NCI-H2029 (cell line): ENCODE measurements at places on chromosomes 4 and X.

DNA sequence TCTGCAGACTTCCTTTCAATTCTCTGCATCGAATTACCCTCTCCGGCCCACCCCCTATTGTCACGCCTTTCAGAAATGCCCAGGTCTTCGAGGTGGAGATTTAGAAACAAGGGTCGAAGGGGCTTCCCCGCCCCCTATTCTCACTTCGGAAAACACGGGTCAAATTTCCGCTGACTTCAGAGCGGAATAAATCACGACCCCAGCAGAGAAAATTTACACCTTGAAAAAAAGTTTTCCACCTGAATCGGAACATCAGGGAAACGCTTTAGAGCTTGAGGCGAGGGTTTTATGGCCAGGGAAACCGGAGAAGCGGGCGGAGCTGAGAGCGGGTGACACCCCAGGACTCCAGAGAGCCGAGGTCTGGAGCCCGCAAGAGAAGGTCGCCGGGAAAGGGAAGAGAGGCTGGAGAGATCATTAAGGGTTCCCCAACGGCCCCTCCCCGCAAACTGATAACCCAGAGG, 1.6 kb downstream of the SHISA3 start:
- DNase-seq, result no peak

DNA sequence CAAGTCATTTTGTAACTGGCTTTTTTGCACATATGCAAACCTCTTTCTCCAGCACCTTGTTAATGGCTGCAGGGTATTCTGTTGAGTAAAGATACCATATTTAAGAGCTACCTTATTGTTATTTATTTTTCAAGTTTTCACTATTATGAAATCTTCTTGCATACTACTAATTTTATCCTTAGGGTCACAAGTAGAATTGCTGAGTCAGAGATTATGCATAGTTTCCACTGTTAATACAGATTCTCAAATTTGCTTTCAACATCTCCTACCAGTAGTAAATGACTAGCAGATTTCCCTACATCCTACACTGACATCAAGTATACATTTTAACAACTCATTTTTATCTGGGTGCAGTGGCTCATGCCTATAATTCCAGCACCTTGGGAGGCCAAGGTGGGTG, 112.6 kb downstream of the RELL1 start:
- DNase-seq, result no peak

DNA sequence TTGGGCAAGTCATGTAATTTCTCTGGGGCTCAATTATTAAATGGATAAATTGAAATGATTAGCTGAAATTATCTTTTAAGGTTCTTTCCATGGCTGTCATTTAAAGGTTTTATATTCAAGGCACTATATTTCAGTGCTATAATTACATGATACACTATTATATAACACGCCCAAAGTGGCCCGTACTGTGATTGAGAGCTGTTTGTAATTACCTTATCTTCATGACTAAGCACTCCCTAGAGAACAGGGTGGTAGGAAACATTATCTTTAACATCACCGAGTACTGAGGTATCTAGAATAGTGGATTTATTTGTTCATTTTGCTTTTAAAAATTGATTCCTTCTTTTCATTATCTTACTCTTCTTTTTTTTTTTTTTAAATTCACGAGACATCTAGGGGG, 79.0 kb downstream of the DIAPH2 start:
- no peak for DNase-seq

- DNase-seq, result no peak
Observed at GRCh38 chr4:96784336-96784735, 944.4 kb downstream of the PDHA2 start.

GRCh38 chr4:37604461-37604860, 81.7 kb downstream of the RELL1 start:
- DNase-seq, result no peak

GRCh38 chr4:139889264-139889663, 223.6 kb downstream of the MGST2 start:
- no peak for DNase-seq

GRCh38 chrX:109360301-109360700, 121.6 kb downstream of the GUCY2F start:
- DNase-seq, result no peak

GRCh38 chr4:104559502-104559901, 64.8 kb upstream of the CXXC4 start:
- no peak for DNase-seq

DNA sequence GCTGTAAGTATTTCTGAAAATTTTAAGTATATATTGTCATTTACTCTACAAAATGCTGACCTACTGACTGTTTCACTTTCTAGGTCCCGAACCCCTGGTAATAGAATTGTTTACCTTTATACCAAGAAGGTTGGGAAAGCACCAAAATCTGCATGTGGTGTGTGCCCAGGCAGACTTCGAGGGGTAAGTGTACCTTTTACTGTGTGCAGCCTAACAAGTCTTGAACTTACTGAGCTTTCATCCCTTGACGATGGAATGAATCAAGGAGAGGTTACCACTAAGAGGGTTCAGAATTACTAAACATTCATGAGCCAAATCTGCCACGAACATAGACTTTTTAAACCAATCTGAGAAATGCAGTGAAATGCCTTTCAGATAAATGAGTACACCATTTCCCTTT, 1.6 kb downstream of the RPL34 start:
- DNase-seq, result no peak

DNA sequence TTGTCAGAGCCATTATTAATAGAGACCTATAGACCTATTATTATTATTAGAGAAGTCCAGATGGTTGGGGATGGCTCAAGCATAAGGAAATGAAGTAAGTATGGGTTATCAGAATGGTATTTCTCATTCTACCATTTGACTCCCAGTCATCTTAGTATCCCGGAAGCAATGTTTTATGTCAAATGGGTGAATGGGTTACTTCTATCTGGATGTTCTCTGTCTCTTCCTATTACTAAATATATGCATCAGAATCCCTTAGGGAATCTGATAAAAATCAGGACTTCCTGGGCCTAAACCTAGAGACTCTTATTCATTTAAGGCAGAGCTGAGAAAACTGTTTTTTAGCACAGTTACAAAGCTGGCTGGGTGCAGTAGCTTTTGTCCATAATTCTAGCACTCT, 149.9 kb downstream of the SLC10A7 start:
- no peak for DNase-seq

DNA sequence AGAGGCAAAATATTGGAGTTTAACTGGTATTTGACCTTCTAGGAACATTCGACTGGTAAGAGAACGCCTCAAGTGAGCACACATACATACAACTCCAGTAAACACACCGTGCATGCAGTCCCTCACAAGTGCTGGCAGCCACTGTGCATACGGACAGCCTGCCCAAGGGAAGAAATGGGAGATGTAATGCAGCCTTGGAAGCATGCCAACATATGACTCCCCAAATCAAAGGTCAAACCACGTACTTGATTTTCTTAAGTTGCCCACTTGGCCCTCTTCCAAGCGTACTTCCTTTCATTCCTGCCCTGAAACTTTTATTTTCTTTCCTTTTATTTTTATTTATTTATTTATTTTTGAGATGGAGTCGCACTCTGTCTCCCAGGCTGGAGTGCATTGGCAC, 206.6 kb downstream of the SPRY1 start:
- DNase-seq, result no peak

- DNase-seq, result peak; percentile 17
Observed at GRCh38 chr4:3267576-3268394, 18.8 kb downstream of the MSANTD1 start.
